Activated CD8-positive, alpha-beta memory T cell treated with anti-CD3 and anti-CD28 coated beads, Interleukin-2, amount 50 U/mL, for 4 hours (primary cell): ENCODE measurements at places on chromosomes 3 and 15.

- DNase-seq, result no peak
Observed at GRCh38 chr15:90808517-90809235, 59.7 kb upstream of the FURIN start.

DNA sequence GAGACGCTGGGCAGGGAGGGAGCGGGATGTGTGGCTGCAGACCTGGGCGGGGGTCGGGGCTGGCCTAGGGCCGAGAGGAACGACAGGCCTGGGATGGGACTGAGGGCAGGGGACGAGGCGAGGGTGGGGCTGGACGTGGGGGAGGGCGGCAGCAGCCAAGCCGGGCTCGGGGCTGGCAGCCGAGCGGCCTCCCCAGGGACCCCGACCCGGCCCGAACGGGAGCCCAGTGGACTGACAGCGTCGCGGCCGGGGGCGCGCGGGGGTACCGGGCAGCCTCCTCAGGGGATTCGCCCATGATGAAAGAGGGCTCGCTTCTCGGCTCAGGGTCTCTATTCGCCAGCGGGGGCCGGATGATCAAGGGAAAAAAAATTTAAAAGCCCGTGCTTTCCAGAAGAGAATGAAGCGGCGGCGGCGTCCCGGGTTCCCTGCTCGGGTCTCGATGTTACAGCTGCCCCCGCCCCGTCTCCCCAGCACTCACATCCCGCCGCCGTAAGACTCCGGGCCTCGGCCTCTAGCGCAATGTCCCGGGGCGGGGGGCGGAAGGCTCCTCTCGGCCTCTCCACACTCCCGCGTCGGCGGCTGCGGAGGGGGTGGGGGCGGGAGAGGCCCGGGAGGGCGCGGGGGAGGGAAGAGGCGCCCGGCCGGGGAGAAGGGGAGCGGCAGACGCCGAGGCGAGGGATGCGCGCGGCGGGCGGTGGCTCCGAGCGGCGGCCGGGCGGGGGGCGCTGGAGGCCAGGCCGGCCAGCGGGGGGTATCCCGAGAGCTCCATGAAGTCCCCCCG, 4.3 kb downstream of the PTH1R start:
- DNase-seq, result peak; percentile 35

DNA sequence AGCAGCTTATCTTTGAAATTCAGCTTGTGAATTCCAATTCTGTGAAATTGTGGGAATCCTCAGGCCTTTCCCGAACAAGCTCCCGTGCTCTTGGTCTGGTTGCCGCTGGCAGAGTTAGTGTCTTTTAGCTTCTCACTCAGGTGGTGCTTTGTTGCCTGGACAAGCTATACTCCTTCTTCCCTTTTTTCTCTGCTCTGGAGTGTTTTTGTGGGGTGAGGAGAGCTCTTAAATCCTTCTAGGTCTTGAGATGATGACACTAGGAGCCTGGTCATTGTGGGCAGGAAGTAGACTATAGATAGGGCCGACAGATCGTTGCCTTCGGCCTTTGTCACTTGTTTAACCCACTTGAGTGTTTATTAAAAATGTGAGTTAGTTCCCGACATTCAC, 93.8 kb downstream of the SLCO3A1 start:
- DNase-seq, result no peak

DNA sequence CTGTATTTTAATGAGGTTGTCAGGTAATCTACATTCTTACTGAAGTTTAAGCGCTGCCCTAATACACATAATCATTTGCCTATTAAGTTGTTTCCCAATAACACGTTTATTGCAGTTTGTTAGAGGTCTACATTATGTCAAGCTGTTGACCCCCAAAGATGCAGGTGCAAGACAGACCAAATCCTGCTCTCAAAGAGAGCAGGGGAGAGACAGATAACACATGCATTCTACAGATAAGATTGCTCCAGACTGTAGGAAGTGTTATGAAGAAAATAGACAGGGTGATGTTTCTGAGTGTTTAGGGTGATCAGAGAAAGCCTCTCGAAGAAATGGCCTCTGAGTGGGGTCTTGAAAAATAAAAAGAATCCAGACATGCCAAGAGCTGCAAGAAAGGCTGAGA, 24.8 kb upstream of the OXTR start:
- DNase-seq, result no peak

DNA sequence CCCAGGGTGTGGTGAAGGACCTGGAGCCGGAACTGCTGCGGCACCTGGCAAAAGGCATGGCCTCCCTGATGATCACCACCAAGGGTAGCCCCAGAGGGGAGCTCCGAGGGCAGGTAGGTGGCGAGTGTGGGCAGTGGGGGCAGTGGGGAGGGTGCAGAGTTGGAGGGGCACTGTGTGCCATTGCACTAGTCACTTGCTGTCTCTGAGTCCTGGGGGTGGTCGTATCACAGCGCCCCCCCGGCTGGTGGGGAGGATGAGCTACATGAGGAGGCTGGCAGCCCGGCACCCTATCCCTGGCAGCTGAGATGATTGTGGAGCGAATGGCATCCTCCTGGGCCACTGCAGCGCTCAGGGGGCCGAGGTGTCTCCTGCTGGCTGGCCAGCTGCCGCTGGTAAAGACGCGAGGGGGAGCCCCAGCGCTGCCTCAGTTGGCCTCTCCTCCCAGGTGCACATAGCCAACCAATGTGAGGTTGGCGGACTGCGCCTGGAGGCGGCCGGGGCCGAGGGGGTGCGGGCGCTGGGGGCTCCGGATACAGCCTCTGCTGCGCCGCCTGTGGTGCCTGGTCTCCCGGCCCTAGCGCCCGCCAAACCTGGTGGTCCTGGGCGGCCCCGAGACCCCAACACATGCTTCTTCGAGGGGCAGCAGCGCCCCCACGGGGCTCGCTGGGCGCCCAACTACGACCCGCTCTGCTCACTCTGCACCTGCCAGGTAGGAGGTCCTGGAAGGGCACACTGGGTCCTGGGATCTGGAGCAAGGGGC, 6.4 kb downstream of the CHRD start:
- DNase-seq, result no peak

- DNase-seq, result no peak
Observed at GRCh38 chr15:65396283-65396964, 18.6 kb upstream of the IGDCC3 start.

DNA sequence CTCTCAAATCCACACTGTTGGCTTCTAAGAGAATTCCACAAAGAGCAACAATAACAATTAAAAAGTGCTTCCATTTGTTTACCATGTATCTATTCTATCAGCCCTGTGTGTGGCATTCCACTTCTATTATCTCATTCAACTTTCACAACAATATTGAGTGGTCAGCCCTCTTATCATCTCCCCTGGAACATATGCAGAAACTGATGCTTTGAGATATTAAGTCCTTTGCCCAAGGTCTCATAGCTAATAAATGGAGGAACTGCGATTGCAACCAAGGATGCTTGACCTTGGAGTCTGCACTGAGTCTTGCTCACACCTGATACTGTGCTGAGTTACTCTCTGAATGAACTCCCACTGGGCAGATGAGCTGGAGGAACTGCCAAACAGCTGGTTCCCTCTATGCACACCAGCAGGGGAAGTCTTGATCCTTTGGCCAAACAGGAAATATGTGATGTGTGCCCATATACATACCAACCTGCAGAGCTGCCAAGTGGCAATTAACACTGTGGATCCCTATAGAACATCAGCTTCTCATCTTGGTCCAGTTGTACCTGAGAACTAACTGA, 144.7 kb upstream of the WNT5A start:
- no peak for DNase-seq

DNA sequence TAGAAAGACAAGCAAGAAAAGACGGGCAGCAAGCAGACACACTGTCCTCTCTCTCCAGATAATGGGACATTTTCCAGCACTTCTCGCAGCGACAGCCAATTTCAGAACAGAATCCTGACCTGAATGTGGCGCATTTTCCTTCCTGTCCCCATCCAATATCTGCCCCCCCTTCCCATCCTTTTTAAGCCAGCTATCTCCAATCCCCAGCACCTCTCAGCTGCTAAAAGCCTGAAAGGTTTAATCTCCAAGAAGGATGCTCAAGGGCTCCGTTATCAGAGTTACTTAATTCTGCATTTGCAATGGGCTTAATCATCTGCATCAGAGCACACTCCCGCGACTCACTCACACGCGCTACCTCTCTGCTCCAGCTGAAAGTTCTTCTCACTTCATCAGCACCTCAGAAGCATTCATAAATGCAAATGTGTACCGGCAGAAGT, 50.5 kb downstream of the SRGAP3 start:
- no peak for DNase-seq

GRCh38 chr15:61090386-61091288, 138.5 kb downstream of the RORA start:
- DNase-seq, result no peak
